Renal cortical epithelial cell (primary cell): ENCODE measurements at places on chromosomes 7 and 10.

DNA sequence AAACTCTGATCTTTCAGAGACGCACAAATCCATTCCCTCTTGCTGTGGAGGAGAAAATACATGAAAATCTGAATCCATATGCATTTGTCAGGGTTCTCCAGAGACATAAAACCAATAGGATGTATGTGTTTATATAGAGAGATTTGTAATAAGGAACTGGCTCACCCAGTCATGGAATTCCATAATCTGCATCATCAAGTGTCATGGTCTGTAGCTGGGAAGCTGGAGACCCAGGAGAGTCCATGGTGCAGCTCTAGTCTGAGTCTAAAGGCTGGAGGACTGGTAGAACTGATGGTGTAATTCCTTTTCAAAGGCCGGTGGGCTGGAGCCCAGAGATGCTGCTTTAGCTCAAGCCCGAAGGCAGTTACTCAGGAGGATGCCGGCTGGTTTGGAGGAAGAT, 134.0 kb downstream of the TCF7L2 start:
- DNase-seq: no peak

DNA sequence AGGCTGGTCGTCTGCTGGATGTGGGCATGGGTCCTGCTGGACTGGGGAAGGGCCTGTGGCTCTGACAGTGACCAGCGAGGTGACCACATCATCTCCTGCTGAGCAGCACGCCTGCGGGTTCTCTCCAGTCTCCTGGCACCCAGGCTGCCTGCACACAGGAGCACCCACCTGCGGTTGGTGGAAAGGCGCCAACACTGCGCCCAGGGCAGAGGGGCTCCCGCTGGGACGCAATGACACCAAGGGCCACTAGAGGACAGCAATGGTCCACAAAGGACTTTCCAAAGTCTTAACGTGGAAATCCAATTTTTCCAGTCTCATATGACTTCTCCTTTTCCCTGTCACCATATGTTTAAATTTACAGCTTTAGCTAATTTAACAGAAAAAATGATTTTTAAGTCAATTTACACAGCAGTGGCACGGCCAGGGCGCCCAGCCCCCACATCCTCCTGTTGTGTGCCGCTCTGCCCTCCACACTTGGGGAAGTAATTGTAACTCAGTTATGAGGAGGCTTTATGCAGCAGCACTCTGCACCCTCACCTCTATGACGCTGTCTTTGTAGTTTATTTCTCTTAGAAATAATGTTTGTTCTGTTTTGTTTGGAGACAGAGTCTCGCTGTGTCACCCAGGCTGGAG, 38.1 kb downstream of the CFAP46 start:
- peak; percentile 16 for DNase-seq

- no peak for DNase-seq
These were observed 770.8 kb downstream of the ANKRD7 start for GRCh38 chr7:118995350-118995749.

GRCh38 chr7:47284691-47285635, 296.9 kb downstream of the TNS3 start:
- no peak for DNase-seq

DNA sequence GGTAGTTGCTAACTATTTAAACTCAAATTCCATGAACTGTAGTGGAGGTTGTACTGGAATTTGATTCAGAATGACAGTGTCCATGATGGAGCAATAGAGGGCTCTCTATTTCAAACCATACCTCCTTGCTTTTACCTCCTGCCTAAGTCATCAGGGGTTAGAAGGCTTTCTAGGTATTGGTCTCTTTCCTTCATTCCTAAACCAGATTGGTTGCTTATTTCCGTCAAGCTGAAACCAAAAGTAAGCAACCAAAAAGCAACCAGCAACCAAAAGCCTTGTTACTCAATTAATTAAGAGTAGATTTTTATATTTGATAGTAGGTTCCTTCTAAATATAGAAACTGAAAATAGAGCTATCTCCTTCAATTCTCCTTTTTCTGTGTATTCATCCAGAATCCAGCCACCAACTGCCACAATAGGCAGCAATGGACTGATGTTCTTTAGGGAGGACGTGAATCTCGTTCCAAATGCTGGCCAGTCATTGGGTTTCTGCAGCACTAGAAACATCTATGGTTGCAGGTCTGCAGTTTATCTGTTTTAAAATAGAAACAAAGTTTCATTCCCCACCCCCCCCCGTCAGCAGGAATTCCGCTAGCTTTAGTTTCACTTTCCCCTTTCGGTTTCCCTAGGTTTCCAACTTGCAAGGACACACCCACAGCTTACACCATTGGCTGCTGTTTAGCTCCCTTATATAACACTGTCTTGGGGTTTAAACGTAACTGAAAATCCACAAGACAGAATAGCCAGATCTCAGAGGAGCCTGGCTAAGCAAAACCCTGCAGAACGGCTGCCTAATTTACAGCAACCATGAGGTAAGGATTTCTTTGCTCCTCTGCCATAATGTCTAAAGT, at the start of gene IFIT1:
IFIT1 (plus strand) TSS at position 717 of the 850 bp plus-strand sequence; CDS start at position 807, 90 bp downstream.
- DNase-seq: peak; percentile 94

- DNase-seq: peak; percentile 19
These were observed 100.0 kb upstream of the AMPH start for GRCh38 chr7:38731215-38731614.

GRCh38 chr7:126574276-126575250, 678.2 kb downstream of the GRM8 start:
- peak; percentile 72 for DNase-seq

DNA sequence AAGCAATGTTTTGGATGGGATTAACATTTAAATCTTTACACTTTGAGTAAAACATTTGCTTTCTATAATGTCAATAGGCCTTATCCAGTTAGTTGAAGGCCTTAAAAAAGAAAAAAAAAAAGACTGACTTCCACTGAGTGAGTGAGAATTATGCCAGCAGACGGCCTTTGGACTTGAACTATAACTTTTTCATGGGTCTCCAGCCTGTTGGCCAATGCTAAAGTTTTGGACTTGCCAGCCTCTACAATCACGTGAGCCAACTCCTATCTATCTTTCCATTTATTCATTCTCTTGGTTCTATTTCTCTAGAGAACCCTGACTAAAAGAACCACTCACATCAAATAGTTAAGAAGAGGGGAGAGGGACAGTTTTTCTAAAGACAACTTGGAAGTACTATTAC, 2.8 kb upstream of the FAS start:
- DNase-seq: no peak

DNA sequence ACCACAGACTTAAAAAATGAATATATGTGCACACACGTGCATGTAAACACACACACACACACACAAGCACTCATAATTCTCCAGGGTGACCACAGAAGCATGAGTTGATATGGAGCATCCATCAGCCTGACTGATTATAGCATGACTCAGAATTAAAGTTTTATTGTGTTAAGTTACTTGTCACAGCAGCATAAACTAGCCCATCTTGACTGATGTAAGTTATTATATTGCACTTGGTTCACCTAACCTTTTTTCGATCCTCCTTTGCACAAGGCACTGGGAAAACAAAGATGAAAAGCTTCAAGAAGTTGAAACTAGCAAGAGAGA, 18.8 kb upstream of the SLC35G1 start:
- no peak for DNase-seq

DNA sequence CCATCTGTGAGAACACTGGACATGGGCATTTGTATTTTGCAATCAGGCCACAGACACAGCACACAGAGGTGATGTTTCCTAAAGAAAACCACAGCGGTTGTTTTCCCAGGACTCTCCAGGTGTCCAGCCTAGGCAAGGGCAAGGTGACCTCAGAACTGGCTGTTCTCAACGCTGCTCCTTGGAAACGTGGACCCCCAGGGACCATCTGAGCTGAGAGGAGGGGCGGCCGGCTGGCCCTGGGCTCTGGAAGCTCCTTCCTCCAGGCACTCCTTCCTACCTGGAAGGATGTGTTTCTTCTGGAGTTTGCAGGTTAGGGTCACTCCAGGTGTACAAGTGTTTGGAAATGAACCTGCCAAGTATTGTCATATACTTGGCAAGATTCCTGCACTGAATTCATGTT, 103.1 kb downstream of the ADARB2 start:
- no peak for DNase-seq

DNA sequence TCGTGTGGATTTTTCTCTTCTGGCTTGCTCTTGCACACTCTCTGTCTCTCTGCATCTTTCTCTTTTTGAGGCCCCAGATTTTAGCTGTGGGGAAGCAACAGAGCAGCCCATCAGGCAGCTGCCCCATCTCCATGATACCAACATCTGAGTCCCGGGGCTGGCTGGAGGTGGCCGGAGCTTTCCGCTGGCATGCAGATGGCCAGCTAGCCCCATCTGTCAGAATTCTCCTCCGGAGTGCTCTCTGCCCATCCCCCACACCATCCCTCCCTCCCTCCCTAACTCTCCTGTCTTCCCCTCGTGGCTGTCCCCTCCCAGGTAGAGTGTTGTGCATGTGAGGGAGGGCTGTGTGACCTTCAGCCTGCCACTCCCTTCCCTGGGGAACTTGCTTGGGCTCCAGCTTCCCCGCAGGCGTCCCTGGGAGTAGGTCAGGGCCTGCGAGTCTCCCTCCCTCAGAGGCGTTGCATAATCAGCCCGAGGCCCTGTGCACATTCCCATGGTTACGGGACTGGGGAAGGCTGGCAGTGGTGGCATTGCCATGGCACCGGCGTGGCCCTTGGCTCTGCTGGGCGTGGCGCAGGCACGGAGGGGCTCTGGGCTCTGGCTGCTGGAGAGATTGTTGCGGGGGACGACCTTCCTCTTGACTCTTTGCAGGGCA, 24.7 kb downstream of the GHRHR start:
- DNase-seq: peak; percentile 73

DNA sequence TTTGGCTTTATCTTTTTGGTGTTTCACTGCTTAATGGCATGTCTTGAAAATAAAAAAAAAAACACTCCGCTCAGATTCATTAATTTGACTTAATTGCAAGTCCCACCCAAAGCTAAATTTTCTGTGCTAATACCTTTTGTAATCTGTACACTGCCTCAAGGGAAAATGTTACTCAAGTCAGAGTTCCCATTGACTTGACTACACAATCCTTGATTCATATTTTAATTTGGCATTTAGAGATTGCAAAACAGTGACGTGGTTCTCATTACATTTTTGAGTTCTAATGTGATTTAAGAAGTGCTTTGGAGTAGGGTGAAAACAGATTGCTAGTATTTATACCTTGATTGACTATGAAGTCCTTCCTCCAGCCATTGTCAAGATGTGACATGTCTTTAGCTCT, 21.3 kb upstream of the LIPM start:
- no peak for DNase-seq

DNA sequence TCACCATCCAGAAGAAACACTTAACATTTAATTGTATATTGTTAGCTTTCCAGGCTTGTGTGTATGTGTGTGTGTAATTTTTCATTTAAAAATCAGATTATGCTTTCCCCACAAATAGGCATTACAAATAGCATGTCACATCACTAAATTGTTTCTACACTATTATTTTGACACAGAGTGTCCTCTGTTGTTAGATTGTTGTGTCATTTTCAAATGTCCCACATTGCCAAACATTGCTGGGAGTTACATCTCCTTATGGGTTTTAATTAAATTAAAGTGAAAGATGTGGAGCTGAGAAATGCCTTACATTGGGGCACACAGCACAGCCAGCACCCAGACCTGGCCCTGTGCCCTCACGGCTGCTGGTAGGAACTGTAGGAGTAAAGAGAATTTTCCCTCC, 295.6 kb downstream of the ZEB1 start:
- no peak for DNase-seq

GRCh38 chr7:1087465-1087814, 473 bp upstream of the GPER1 start:
- DNase-seq: no peak

GRCh38 chr7:139294951-139295575, 46.1 kb upstream of the FMC1 start:
- DNase-seq: peak; percentile 75

DNA sequence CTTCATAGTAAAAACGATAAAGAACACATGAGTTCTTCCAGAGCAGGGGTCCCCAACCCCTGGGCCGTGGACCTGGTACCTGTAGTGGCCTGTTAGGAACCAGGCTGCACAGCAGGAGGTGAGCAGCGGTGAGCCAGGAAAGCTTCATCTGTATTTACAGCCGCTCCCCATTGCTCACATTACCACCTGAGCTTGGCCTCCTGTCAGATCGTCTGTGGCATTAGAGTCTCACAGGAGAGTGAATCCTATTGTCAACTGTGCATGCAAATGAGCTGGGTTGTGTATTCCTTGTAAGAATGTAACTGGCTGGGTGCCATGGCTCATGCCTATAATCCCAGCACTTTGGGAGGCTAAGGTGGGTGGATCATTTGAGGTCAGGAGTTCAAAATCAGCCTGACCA, 229.5 kb downstream of the CNTNAP2 start:
- DNase-seq: no peak

DNA sequence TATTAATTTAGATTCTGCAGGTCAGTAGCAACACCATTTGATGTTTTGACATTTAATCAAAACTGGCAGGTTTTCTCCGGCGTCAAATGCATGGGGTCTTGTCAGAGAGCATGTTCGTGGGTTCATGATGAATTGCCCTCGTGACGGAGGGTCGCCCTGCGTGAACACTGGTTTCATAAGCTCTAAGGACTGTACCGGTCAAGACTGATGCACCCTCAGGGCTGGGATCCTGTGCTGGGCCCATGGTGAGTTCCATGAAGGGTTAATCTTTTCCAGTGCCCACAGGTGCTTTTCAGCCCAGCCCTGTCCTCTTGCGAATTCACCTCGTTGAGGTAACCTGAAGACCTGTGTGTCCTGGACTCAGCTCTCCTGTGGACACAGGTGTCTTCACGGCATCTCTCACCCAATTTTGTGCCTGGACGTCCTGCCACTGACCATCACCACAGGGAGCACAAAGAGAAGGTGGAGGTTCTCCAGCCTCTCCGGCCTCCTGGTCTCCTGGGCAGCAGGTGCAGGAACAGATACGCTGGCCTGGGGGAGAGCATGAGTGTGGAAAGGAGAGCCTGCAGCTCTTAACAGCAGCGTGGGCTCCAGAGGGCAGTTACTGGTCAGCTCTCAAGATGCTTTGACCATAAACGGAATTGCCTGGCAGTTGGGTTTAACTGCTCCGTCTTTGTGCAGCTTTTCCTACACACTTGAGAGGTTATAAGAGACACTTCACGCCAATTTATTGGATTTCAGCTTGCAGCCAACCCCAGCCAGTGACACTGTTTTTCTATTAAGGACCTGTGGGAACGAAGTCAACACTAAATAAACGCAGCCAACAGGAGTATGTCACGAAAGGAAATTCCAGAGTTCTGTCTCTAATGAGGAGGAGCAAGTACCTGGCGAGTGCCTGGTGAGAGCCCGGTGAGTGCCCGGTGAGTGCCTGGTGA, 37.4 kb upstream of the CFAP46 start:
- DNase-seq: no peak

- peak; percentile 13 for DNase-seq
These were observed 89.8 kb upstream of the ANK3 start for GRCh38 chr10:60479305-60480020.

DNA sequence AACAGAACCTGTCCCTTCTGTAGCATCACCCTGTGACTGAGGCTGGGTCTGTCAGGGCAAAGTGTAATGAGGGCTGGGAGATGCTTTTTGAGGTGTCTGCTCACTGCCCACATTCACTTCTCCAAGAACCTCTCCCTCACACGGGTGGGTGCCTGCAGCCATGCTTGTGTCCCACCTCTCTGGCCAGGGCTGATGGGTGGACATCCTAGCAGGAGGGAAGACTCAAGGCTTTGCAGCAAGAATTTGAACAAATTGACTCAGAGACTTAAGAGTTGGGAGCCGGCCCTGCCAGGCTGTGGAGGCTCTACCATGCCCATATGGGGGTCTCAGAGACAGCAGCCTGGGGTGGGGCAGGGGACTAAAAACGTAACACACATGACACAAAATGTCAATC, 33.4 kb downstream of the GOLGA7B start:
- DNase-seq: no peak

GRCh38 chr7:118298771-118299170, 74.3 kb downstream of the ANKRD7 start:
- DNase-seq: no peak
